Panc1 (cell line): ENCODE measurements at places on chromosomes 5 and 9.

DNA sequence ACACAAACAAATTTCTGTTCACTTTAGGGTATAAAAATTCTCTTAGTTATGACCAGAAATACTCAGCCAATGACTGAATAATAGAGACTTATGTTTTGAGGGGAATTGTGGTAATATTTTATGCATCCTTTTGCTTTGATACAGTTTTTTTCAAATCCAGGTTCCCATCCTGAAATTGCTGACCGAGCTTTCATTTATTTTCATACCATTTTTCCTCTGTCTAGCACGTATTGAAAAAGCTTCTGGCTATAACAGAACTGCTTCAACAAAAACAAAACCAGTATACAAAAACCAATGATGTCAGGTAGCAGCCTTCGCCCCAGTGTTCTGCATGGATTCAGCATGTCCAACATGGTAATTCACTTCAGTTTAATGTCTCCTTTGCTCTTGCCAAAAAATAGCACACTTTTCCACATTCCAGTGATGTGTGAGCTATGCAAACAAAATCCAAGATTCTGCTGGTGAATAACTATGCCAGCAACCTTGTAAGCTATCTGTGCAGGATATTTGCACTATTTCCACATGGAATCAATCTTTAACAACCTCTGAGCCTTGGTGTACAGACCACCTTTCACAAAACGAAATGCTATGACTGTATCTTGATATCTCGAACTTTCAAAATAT, 22.0 kb downstream of the CCNH start:
- DNase-seq = no peak

DNA sequence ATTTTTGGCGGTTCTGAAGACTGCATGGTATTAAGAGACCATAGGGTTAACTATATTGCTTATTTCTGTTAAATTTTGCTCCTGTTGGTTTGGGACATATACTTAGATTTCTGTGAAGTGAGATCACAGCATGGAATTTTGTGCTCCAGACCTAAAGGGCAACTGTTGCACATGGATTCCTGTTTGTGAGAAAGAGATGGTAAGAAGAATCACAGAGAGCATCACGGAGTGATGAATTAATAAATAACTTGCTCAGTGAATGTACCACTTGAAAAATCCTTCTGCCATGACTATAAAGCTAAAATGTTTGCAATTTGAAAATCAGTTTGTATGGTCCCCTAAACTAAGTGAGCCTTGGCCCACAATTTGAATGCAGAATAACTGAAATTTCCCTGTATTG, 4.5 kb downstream of the PSAT1 start:
- no peak for DNase-seq

- DNase-seq = no peak
These were observed 74.3 kb upstream of the DAB2IP start for GRCh38 chr9:121577166-121577565.

GRCh38 chr5:153352685-153353219, 137.7 kb upstream of the GRIA1 start:
- DNase-seq = no peak

DNA sequence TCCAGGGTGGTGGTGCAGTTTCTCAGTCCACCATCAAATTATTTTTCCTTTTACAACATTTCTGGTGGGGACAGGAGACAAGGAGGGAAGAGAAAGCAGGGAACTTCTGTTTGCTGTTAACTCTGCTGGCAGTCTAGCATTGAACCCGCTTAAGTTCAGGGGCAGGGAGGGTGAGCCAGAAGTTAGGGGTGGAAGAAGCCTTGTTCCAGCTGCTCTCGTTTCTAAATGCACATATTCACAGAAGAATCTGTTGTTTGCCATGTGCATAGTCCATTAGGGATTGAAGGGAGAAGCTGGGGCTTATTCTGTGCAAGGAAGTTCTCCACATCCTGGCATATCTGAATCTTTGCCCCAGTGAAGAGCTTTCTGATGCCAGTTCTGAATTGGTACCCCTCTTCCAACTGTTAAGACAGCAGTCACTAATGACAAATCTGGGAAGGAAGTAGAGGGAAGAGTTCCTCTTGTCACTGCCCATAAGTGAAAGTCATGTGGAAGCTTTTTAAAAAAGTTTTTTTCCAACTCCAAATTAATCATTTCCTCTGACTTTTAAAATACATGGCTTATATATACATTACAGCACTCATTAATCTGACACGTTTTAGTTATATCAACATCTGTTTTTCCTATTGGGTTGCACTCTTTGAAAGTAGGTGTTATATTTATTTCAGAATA, 32.6 kb upstream of the ACOT12 start:
- DNase-seq = no peak

DNA sequence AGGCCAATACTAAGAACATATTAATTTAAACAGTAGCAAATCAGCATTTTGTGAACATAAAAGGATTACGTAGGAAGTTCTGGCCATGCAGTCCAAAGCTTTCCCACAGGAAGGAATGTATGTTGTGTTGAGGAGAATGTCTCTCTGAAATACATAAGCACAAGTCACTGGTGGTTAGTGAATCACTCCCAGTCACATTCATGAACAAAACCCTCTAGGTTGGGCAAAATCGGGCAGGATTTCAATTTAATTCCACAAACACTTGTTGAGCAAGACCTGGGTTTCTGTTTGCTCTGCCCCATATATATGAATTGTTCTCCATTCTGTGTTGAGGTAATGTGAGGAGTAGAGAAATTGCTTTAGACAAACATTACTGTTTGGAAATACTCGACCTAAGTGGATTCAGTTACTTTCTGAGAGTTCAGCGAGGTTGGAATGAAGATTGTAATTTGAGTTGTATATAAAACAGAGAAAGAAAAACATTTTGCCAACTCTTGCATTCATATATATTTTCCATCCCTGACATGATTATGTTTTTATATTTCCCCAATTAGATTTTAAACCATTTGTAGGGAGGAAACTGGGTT, 127.6 kb upstream of the RPS23 start:
- no peak for DNase-seq

- DNase-seq = no peak
These were observed 274.3 kb upstream of the DMRT1 start for GRCh38 chr9:567128-567746.

DNA sequence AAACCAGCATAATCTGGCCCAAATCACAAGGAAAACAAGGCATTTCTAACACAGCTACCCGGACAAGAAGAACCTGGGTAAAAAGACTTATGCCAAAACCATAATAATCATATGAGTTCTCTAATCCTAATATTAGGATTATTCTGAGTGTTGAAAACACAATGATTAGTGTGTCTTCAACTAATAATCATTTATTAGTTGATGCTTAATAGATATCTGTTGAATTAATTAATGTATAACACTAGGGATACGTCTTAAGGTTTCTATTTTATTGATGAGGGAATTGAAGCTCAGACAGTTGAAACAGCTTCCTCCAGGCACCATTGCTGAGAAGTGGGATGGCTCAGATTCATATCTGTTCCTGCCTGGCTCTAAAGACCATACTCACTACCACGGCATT, 112.2 kb downstream of the DOCK2 start:
- no peak for DNase-seq

GRCh38 chr5:62608529-62609511, 30.2 kb downstream of the LRRC70 start:
- DNase-seq = no peak

DNA sequence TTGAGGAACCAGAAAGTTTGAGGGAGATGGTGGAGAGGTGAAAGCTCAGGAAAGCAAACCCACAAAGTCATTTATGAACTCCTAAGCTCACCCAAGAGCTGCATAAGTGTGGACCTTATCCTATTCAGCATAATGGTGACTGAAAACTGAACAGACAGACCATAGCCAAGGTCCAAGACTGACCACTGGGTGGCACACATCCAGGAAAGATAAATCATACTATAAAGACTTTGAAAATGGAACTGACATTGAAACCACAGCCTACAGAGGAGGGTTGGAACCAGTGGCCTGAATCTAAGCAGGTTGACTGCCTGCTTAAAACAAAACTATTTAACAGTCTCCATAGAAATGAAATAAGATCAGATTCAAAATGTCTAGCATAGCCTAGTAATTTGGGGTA, 121.0 kb upstream of the RGS7BP start:
- DNase-seq = no peak

DNA sequence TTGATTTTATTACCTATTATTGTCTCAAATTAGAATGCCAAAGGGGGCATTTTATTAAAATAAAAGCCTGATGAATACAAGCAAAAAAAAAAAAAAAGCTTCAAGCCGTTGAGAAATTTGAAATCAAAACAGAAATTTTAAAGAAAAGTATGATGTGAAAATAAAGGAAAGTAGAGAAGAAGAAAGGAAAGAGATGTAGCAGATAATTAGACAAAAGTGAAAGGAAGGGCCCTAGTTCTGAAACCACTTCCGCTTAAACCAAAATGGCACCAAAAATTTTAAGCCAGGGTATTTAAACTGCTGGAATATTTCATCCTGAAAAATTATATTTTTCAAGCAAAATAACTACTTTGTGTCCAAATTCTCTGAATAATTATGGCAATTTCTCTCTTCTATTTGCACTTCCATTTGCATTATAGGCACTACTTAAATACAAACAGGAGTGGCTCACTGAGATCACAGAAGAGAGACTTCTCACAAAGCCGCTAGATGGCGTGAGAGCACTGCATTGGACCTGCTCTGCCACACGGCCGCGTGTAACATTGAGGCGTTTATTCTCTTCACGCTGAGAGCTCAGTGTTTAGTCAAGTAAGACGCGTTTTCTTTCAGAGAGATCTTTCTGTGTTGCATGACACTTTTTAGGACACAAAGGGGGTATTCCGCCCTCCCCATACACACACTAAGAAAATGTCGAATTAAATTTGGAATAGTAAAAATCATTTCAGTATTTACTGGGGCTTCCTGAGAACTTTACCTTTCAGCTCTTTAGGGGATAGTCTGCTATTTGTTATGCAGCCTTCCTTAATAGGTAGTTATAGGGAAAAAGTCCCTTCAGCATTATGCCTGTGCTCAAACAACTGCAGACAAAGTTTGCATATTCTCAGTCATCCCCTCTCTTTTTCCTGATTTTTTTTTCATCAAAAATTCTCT, 368.4 kb upstream of the CCNH start:
- peak; percentile 64 for DNase-seq
